DMS153 (cell line): ENCODE measurements at places on chromosomes 12 and 14.

- DNase-seq, result no peak
Observed at GRCh38 chr12:57869298-57869926, 22.9 kb upstream of the CTDSP2 start.

GRCh38 chr14:104136472-104137296 is 1.7 kb upstream of the KIF26A start:
- no peak for DNase-seq

GRCh38 chr12:29649722-29650121 is 134.0 kb downstream of the TMTC1 start:
- no peak for DNase-seq

DNA sequence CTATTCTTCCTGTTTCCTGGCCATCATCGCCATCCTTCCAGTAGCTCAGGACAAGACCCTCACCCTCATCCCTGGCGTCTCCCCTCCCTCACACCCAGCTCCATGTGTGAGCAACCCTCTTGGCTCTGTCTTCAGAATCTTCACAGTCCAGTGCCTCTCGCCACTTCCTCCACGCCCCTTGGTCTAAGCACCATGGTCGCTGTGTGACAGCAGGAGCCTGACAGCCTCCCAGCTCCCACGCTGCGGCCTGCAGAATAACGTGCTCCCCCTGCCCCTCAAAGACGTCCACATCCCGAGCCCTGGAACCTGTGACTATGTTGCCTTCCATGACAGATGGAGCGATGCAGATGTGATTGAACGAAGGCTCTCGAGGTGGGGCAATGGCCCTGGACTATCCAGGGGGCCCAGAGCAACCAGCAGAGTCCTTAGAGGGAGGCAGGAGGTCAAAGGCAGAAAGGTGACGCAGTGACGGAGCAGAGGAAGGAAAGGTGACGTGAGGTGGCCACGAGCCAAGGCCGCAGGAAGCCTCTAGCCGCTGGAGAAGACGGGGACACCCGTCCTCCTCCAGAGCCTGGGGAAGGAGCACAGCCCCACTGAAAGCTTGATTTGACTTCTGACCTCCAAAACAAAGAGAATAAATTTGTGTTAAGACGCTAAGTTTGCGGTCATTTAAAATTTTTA is 139.8 kb downstream of the CALM1 start:
- DNase-seq, result no peak

- DNase-seq, result no peak
Observed at GRCh38 chr12:105271364-105271763, 35.4 kb upstream of the APPL2 start.

DNA sequence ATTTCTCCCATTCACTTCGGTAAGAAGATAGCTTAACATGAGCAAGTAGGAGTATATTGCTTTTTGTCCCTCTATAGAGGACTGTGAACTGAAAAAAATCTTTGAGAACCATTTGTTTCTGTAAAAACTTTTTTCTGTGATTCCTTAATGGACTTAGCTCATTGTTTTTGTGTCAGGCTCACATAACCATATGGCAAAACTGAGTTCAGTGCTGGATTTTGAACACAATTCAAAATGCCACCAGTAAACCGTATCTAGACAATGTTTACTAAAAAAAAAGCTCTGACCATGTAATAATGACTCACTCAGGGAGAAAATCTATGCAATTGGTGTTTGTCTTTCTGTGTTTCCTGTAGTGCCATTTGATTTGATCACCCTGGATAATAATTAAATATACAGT is 5.2 kb downstream of the TRHDE start:
- no peak for DNase-seq

DNA sequence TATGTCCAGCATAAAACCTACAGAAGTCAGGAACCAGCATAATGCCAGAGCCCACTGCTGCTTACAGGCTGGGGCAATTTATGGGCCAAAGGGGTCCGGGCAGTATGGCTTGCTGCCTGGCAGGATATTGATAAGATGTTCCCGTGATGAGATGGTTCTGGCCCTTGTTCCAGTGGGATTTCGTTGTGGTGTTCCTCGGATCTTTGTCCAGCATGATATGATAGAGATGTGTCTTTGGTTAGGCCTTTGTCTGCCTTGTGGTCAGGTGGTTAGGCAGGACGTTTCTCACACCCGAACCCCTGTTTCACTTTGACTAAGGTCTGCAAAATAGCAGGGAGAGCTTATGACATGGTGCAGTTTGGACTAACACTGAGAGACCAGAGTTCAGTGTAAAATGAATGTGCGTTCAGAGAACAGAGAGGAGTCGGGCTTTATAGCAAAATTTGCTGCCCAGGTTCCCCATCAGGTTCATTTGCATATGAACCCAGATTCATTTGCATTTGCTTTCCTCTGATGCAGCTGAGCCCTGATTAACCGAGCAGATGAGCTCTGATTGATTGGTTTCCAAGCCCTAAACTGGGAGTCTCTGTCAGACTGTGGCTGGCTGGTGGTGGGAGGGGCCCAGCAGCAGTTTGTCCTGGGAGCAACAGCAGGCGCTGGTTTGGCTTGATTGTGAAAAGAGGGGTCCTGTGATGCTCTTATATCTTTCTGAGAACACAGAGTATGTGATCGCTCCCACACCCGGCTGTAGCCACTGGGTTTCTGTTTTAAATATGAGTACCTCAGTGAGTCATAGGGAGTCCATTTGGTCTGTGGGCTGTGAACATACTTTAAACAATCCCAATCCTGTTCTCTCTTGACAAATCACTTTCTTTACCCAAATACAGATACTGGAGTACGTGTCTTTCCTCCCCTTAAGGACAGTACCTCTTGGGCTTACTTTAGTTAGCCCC is 156.3 kb upstream of the PZP start:
- DNase-seq, result no peak

DNA sequence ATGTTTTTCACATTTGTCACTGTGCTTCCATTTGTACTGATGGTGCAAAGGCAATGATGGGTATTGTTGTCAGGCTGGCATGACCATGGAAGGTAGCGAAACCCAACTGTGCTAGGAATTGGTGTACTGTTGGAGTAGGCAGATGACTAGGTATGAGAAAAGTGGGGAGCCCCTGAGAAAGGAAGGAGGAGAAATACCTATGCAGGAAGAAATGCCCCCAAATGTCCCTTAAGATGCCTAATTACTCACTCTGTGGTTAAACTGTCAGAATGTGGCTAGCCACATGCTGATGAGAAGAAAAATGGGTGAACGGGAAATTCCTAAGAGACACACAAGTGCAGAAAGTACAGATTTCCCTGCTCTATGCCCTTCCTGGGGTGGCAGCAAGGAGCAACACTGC is 339.1 kb downstream of the TMEM132D start:
- no peak for DNase-seq

- no peak for DNase-seq
Observed at GRCh38 chr12:9634969-9635754, 27.4 kb upstream of the KLRB1 start.

DNA sequence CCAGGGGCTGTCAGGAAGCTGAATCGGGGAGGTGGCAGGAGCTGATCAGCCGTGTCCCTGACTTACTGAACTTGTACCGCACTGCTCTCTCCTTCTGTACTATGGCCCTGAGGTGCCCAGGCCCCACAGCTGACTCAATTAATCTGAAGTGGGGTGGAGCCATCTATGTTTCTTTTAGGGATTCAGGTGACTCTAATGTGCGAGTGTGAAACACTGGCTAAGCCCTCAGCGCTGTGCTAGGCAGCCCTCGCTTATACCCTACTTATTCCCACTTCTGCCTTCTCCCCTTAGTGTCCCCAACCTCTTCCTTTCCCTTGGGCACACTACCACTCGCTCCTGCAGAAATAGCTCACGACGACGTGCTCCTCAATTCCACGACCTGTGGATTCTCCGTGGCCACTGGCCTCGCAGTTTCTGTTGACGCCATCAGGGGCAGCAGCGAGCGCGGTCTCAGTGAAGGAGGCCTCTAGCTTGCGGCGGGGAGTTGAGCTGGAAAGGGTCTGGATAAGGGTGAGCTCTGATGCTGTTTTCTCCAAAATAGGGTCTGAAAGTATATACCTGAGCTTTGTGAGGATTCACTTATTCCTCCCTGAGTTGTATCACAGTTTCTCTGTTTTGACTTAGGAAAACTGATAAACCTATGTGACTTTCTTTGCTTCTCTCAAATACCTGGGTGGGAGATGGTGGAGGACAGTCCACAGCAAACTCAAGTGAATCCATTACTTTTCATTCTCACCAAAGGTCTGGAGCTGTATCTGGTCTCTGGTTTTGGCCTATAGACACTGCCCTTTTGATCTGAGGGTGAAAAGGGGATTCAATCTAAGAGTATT is 167.6 kb downstream of the SLC41A2 start:
- DNase-seq, result no peak

GRCh38 chr12:95709152-95709551 is 81.4 kb downstream of the NTN4 start:
- peak; percentile 90 for DNase-seq
